Naive B cell (primary cell): ENCODE measurements at places on chromosomes 3 and 15. TPM values are rescaled to one million over a fixed set of nuclear protein-coding genes. Genes with fewer than 3 reads are reported as not detected.

- DNase-seq, result no peak
Observed at GRCh38 chr15:26537663-26538062, 235.2 kb downstream of the GABRB3 start.

- DNase-seq, result no peak
Observed at GRCh38 chr15:48423342-48423741, 92.1 kb downstream of the DUT start.

DNA sequence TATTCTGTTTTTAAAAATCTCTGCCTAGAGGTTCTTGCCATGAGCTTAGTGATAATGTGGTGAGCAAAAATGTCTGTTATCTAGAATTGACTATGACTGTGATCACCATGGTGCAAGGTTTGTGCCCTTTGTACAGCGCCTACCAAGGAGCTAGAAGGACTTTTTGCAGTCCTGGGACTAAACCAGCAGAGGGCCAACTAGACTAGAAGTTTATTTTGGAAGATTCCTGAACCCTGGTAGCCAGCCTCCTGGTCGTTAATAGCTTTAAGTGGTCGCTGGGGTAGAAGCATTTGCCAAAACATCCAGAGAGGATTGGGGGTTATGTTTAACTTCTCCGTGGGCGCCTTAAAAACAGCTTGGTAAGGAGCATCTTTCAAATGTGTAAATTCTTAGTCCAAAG is 7.8 kb downstream of the SCG5 start:
- no peak for DNase-seq

GRCh38 chr3:127275287-127275781 is 12.5 kb downstream of the PRR20G start:
- no peak for DNase-seq

GRCh38 chr15:44275150-44275830 is 13.2 kb upstream of the GOLM2 start:
- no peak for DNase-seq

DNA sequence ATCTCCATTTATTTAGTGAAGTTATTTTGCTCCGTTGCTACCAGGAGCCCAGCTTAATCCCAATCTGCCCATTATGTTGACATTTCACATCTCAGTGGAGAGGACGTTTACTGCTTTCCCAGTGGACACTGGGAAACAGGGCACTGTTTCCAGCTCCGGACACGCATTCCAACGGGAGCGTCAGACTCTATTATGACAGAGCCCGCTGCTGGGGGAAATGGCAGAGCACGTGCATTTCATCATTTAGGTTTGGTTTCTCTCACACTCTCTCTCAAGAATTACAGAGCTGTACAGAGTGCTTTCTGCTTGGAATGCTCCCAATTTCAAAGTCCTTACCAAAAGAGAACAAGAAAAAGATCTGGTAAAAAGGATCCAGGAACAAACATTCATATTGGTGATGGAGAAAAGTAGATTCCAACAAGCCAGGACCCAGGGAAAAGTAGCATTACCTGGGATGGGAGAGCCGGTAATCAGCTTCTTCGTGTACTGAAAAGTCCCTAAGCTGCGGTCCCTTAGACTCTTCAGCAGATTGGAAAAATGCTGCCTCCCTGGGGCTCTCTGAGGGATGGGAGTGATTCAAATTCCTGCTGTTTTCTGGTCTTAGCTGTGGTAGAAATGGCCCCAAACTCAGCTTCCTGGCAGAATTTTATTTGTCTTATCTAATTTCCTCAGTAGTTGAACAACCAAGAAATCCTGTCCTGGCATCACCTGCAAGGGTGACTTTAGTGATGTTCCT is 136.0 kb upstream of the THBS1 start:
- no peak for DNase-seq

DNA sequence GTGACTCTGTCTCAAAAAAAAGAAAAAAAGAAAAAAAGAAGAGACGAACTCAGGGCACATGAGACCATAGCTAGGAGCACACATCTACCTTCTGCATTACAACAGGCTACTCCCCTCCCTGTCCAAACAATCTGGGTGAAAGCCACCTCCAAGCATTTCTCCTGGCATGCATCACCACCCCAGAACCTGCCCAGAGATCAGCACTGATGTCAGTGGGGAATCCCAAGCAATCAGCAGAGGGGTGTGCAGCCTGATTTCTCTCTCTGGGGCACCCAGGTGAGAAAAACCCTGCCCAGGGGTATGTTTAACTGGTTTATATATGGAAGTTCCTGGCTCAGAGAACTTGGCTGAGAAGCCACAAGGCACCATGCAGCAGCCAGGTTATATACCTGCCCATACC is 59.4 kb downstream of the CDC25A start:
- DNase-seq, result no peak

- no peak for DNase-seq
Observed at GRCh38 chr3:73018790-73019441, 22.3 kb downstream of the PPP4R2 start.

GRCh38 chr15:93109336-93110102 is 20.5 kb upstream of the RGMA start:
- DNase-seq, result no peak

DNA sequence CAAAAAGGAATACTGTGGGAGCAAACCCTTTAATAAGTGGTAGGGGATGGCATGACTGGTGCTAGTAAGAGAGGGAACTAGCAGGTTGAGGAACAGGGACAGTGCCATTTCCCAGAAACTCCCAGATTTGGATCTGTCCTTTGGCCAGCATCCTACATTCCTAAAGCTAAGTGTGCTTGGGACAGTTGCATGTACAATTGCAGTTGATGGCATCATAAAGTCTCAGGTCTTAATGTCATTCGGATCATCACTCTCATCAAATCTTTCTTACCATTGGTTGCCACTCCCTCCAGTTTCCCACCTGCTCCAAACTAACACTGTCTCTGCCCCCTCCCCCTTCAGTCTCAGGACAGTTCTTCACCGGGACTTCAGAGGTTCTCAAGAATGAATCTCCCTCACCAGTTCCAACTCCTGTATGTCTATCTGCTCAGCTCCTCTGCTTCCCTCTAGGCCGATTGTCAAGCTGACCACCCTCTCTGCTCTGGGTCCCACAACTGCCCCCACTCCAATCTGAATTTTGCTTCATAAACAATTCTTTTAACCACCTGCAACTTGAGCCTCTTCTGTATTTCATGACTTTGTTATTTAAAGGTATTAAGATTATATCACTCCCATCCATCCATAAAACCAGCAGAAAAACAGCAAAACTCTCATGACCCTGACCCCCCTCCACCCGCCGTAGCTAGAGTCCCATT is 260.8 kb downstream of the CGGBP1 start:
- no peak for DNase-seq

GRCh38 chr3:167684388-167684993 is 30.7 kb upstream of the WDR49 start:
- peak; percentile 60 for DNase-seq

- no peak for DNase-seq
Observed at GRCh38 chr3:4583416-4583815, 90.3 kb downstream of the ITPR1 start.

- DNase-seq, result no peak
Observed at GRCh38 chr3:127330385-127330784, 42.5 kb upstream of the PRR20G start.

DNA sequence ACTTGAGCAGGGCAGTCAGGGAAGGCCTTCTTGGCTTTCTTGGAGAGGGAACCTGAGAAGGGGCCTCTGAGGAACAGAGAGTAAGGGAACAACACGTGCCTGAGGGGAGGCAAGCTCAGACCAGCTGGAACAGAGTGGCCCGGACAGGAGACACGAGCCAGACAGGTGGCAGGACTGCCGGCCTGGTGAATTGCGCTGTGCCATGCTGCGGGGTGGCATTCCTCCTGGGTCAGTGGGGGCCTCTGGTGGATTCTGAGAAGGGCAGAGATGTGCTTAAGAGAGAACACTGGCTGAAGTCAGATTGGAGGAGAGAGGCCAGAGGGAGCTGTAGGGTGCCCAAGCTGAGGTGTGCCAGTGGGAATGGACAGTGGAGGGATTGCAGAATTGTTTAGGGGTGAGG is 4.9 kb downstream of the CHAC1 start:
- no peak for DNase-seq

DNA sequence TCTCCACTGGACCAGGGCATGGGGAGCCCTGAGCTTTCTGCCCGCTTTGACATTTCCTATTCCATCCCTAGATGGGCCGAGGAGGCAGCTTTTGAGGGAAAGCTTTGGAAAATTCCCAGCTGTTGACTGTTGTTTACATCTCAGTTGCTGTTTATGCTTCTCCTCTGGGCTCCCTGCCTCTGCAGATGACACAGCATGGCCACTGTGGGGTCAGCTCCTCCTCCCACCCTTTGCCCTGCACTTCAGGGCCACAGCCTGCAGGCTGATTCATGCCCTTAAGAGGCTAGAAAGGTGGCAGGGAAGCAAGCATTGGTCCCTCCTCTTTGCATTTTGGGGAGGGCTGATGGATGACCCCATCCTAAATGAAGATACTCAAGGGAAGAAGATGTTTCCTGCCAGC is 8.5 kb upstream of the CTXND1 start:
- DNase-seq, result no peak

GRCh38 chr3:78312851-78313250 is 1273.0 kb downstream of the ROBO2 start:
- DNase-seq, result no peak

- DNase-seq, result no peak
Observed at GRCh38 chr3:174321548-174321947, 537.6 kb upstream of the NAALADL2 start.

GRCh38 chr15:41511899-41512369 is 1.7 kb downstream of the LTK start:
- DNase-seq, result no peak

GRCh38 chr3:170746175-170746942 is 123.6 kb downstream of the RPL22L1 start:
- no peak for DNase-seq

- DNase-seq, result no peak
Observed at GRCh38 chr15:29638781-29639180, 183.5 kb downstream of the TJP1 start.

DNA sequence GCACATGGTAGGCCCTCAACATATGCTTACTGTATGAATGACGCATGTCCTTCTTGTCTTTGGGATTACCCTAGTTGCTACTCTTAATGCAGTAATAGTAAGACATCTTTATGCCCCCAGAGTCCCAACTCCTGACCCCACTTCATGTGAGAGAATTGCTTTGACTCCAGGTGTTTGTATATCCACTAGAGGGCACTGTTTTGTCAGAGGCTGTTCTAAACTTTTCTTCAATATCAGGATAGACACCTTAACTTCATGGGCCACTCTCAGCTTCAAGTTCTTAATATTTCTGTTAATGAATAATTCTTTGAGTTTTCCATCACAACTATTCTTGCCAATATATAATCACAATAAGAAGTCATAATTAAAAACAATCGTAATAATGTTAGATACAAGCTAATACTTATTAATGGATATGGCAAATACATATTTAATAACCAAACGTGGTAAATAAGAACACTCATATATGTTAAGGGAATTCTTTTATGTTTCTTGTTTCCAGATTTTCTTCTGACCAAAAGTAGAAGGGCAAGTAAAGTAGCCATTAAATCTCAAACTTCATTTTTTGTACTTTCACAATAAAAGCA is 337.2 kb upstream of the DNAJC19 start:
- DNase-seq, result peak; percentile 8

Gene HYAL1
- polyA plus RNA-seq, result 0.15 TPM

Gene IGSF11
- not detected for polyA plus RNA-seq

Gene CYFIP1
- polyA plus RNA-seq, result 0.86 TPM

Gene BOC
- not detected for polyA plus RNA-seq

Gene CLASP2
- 10.4 TPM for polyA plus RNA-seq

Gene LRRC3B
- not detected for polyA plus RNA-seq

Gene IQCF6
- not detected for polyA plus RNA-seq

Gene ACAN
- polyA plus RNA-seq, result not detected
